CD4-positive, alpha-beta T cell treated with Interleukin-1 beta for 1 hour (primary cell): ENCODE measurements at places on chromosomes 4 and X.

- DNase-seq = no peak
These were observed 65.6 kb downstream of the ASB9 start for GRCh38 chrX:15204130-15204751.

- DNase-seq = no peak
These were observed 536.2 kb upstream of the KLHL4 start for GRCh38 chrX:86981326-86981879.

DNA sequence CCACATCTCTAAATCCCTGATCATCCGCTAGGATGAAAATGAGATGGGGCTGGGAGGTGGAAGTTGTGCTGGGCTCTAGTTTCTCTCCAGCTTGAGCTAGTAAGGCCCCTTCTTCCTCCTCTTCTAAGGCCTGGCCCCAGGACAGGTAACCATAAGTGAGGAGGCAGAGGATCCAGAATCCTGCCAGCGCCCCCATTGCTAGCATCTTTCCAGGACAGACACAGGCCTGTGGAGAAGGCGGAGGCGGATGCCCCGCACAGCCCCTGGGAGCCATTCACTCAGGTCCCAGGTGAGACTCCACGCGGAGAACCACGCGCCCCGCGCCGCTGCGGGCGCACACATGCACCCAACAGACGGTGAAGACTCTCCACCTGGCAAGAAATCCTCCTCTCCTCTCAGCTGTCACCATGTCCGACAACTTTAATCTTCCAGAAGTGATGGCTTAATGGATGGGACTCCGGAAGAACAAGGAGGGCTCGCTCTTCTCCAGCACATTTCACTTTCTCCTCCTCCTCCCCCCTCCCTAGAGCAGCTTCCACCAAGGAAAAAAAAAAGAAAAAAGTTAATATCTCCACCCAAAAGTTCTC lies 793 bp downstream of the ARSJ start:
- no peak for DNase-seq

DNA sequence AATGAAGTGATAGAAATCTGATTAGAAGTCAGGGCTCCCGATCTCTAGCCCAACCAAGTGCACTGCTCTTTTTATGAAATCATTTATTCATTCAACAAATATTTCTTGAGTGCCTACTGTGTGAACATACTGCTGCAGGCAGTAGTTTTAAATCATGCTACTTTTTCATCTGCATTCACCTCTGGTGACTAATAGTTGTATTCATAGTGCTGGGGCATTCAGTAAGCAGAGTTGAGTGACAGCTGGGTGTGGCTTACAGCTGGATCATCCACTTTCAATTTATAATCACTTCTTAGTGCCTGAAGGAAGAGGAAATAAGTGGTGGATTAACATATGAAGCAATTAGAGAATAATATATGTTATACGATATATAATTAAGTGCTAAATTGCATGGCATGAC lies 94.1 kb upstream of the HPRT1 start:
- no peak for DNase-seq

DNA sequence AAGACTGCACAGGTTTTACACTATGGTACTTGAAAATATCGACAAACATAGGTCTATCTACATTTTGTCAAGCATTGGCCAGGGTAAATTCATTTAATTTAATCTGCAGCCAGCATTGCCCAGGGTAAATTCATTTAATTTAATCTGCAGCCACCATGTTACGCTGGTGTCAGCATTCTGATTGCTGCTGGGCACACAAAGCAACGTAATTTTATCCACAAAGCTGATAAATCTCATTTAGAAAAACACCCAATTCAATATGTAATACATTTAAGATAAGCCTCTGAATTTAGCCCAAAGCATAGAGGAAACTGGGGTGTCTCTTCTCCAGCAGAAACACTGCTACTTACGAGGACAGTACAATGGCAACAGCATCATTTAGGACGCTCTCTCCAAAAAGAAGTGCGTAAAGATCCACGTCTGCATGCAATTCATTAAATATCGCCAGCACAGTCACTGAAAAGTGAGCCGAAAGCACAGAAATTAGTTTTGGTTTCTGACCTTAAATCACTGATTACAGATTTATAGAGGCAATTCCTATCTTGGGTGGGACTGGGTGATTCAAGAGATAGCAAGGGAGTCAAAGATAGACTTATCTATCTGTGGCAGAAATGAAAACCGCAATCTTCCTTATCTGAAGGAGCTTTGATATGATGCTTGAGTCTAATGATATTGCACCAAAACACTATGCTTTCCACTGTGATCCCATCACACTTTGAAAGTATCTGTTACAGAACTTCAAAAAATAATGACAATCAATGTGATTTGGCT lies 88.8 kb downstream of the CHST7 start:
- no peak for DNase-seq

- no peak for DNase-seq
These were observed 4.9 kb upstream of the ZNF630 start for GRCh38 chrX:48076343-48076742.

DNA sequence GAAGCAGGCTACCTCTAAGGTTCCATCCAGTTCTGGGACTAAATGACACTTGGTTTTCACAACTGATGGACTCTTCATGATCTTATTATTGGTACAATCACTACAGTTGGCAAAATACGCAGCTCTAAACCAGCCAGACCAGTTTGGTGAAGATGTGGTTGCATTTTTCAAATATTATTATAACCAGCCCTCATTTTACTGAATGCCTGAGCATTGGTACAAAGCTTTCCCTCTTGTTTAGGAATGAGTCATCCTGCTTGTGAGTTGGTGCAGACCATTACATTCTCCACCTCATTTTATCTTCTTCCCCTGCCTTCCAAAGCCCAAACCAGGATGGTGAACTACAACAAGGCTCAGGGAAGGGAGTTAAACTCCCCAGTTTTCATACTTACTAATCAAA lies 223.1 kb downstream of the KDR start:
- DNase-seq = no peak

DNA sequence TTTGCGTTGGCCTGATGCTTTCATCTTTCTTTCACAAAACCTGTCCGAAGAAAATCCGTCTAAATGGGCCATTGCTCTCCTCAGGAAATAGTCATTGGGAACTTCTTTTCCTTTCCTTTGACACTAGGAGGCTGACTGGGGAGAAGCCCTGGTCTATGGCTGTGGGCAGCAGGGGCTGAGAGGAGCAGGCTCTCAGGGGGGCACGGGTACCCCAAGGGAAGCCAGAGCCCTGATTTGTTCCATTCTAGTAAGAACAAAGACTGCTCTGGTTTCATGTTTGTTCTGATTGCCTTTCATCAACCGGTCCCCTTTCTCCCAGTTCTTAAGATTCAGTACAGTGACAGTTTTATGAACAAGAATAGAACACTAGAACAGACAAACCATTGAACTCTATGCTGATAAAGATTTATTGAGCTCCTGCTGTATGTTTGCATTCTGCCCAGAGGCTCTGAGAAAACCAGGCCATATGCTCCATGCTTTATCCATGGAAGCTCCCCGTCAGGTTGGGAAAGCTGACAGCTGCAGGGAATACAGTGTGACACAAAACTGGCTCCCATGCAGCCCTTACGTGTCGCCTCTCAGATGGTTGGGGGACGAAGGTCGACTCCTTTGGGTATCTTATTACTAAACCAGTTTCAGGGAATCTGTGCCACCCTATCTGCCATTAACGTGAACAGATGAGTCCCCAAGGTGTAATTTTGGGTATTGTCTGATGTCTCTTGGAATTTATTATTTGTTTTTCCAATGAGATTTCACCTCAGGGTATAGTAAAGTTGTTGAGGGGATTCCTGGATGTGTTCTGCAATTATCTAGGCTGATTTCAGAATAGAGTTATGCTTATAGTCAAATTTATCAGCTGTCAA lies 72.4 kb upstream of the MSANTD1 start:
- DNase-seq = no peak

- no peak for DNase-seq
These were observed 19.6 kb downstream of the RCHY1 start for GRCh38 chr4:75494563-75494962.

- no peak for DNase-seq
These were observed 32.5 kb downstream of the DLG3 start for GRCh38 chrX:70476934-70477733.

GRCh38 chrX:120029354-120029753 lies 48.1 kb downstream of the RHOXF2B start:
- DNase-seq = no peak

GRCh38 chr4:91829531-91829930 lies 474.2 kb upstream of the GRID2 start:
- no peak for DNase-seq

DNA sequence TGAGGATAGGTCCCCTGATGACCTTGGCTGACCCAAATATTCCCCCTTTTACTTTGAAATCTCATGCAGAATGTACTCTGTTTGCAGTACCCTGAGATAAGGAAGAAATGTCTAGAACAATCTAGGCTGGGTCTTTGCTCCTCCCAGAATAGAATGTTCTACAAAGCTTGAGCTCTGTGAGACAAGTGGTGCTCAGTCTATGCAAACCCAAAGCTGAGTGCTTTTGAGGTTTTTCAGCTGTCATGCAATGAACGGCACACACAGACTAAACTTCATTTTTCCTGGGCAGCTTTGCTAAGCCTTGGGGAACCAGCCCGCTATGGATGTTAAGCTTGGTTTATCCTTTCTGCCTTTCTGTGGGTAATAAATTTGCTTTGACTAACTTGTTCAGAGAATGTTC lies 513.6 kb downstream of the FAT4 start:
- DNase-seq = no peak

DNA sequence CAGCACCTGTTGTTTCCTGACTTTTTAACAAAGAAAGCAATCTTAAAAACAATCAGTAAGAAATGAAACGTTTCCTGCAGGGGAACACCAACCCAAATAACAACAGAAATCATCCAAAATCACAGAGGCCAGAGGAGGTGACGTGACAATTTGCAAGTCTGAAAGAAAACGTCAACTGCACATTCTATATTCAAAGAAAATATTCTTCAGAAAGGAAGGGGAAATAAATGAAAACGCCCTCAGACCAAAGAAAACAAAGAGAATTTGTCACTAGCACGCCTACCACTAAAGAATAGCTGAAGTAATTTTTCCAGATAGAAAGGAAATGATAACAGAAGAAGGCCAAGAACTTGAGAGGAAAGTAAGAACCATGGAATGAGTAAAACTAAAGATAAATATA lies 74.4 kb downstream of the CASP3 start:
- DNase-seq = no peak

GRCh38 chr4:41881981-41882624 lies 53.1 kb upstream of the TMEM33 start:
- no peak for DNase-seq

- peak; percentile 94 for DNase-seq
These were observed 45.7 kb downstream of the PRPS1 start for GRCh38 chrX:107673933-107674479.

DNA sequence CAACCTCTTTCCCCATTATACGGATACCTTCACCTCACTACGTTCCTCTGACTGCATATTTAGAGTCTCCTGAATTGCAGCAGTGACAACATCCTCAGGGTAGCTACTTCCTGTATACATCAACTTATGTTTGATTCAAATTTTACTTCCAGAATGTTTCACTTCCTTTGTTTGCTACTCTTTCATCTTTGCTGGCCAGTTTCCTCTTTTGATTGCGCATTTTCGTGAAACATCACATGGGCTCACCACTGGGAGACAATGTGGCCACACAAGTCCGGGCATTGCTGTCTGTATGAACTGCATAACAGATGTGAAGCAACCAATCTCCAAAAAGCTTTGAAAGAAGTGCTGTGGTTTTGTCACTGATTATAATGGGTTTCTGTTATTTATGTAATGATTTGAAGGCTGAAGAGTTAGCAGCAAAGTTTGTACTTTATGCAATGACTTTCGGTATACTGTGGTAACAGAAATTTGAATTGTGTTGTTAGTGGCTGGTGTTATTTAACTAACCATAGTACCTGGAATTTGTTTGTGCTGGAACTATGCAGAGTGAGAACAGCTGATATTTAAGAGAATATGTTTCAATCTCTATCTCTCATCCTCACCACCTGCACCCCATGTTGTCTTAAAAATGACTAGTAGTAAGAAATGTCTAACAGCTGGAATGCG lies 7.4 kb downstream of the SNCA start:
- DNase-seq = peak; percentile 64

DNA sequence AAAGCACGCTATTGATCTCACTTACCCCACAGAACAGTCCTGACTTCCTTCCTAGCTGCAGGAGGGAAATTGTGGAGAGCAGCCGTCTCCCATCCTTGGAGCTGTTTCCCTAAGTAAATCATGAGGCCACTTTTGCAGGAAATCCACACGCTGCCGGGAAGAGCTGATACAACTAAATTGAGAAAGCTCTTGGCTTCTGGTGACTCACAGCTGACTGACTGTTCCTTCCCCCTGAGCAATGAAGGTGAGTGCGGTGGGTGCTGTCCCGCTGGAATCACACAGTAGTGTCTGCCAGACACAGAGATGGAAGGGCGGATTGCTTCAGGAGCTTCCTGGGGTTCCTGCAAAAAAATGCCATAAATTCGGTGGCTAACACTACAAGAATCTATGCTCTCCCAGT lies 268.9 kb downstream of the ASMT start:
- no peak for DNase-seq

GRCh38 chrX:23511793-23512192 lies 155.5 kb upstream of the PRDX4 start:
- DNase-seq = no peak

GRCh38 chr4:41485041-41485440 lies 52.9 kb upstream of the LIMCH1 start:
- DNase-seq = no peak

GRCh38 chr4:146520896-146521540 lies 722 bp downstream of the SLC10A7 start:
- DNase-seq = peak; percentile 31

GRCh38 chr4:21769404-21770147 lies 179.0 kb downstream of the KCNIP4 start:
- no peak for DNase-seq

DNA sequence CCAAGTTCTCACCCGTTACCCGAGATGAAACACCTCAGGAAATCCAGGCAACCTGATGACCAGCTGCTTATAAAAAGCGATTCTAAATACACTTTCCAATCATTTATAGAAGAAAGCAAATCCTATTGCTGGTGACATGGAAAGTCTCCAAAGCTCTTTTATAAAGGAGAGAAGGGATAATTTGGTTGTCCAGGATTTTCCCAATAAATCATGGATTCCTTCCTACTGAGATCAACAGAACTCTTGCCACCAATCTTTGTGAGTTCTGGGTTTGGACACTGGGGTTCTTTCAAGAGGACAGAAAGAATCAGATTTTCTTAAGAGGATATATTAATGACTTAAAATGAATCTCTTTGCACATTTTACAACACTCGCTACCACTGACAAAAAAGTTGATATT lies 24.7 kb upstream of the SOD3 start:
- DNase-seq = no peak

GRCh38 chr4:150769248-150769647 lies 187.3 kb downstream of the MAB21L2 start:
- DNase-seq = no peak

GRCh38 chr4:121698236-121698671 lies 1.5 kb upstream of the ANXA5 start:
- no peak for DNase-seq

GRCh38 chr4:25694466-25694865 lies 38.8 kb downstream of the SLC34A2 start:
- no peak for DNase-seq

GRCh38 chr4:28562913-28563312 lies 1702.3 kb downstream of the STIM2 start:
- no peak for DNase-seq
